ENCODE measurements at places on chromosomes 16 and 17.

GRCh38 chr17:36942019-36942599 is 4.8 kb downstream of the LHX1 start:
- DNase-seq: no peak

- DNase-seq: no peak
Measured at GRCh38 chr17:7897773-7898172, 9.2 kb downstream of the CHD3 start.

DNA sequence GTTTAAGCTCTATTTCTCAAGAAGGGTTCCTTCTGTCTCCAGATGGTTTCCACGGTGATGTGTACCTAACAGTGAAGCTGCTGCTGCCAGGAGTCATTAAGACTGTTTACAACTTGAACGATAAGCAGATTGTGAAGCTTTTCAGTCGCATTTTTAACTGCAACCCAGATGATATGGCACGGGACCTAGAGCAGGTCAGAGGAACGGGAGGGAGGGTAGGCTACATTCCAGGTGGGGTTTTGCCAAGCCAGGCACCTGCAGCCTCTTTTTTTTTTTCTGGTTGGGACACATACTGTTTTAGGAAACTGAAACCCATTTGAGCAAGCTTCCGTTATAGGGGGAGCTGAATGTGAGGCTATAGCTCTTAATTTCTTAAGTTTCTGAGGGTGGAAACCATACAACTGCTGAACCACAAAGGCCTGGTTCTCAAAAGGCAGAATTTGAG is 10.6 kb downstream of the LIG3 start:
- DNase-seq: no peak

GRCh38 chr17:33258296-33258695 is 34.8 kb downstream of the ASIC2 start:
- no peak for DNase-seq

- no peak for DNase-seq
Measured at GRCh38 chr17:82985428-82985805, 94.0 kb upstream of the METRNL start.

- DNase-seq: no peak
Measured at GRCh38 chr16:18809165-18809564, 7.8 kb upstream of the ARL6IP1 start.

DNA sequence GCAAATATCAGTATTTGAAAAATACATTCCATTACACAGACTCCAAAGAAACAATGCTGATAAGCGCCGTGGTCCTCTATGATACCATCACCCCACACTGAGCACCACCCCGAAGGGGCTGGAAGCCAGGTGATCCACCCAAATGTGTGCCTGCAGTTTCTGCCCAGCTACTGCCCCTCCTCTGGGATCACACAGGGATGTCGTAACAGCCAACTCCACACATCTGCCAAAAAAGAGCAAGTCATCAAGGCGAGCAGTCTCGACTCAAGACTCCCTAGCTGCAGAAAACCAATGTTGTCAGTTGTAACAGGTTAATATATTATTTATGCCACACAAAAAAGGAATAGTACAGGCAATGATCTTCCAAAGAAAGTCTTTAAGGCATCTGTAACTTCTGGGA is 21.0 kb downstream of the CYB5D2 start:
- no peak for DNase-seq

- no peak for DNase-seq
Measured at GRCh38 chr16:354971-355461, 2.5 kb upstream of the AXIN1 start.

DNA sequence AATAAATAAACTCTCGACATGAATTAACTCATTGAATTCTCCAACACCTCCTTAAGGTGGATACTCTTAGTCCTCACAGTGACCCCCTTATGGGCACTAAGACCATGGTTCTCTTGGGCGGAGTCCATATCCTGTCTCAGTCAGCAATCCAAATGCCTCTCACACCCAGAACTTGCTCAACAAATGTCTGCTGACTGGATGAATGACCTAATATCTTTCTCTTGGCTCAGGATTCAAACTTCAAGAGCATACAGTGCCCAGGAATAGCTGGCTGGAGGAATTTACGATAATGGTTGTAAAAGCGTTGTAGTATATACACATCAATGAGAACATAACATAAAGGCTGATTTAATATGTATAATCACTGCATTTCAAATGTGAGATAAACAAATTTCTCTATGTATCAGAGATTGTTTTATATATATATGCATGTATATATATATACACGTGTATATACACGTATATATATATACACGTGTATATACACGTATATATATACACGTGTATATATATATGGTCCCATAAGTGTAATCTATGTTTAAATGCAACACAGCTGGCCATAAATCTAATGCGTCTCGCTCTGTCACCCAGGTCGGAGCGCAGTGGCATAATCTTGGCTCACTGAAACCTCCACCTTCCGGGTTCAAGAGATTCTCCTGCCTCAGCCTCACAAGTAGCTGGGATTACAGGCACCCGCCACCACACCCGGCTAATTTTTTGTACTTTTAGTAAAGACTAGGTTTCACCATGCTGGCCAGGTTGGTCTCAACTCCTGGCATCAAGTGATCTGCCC is 6.5 kb upstream of the UBB start:
- no peak for DNase-seq

DNA sequence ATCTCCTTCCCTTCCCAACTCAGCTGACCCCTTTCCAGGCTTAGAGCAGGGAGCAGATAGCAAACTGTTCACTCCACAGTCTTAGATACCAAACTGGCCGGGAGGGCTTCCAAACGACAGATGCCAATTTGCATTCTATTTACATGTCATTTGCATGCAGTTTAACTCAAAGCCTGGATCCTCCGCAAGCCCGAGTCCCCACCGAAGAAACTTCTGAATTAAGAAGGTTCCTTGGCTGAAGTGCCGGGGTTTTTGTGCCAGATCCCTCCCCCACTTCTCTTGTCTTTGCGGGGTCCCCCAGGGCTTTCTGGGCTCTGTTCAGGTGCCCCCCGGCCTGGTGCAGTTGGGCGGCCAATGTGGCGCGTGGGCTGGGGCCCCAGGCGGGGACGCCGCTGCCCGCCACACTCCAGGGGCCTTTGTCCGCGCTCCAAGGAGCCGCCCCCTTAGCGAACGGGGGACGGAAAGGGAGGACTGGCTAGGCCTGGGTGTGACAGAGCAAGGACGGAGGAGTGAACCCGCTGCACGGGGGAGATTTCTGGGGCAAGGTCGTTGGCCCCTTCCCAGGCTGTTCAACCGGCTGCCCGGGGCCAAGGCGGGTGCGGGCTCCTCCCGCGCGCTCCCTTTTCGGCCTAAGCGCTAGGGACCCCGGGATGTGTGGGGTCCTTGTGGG is 1.2 kb downstream of the GPRC5B start:
- DNase-seq: no peak

DNA sequence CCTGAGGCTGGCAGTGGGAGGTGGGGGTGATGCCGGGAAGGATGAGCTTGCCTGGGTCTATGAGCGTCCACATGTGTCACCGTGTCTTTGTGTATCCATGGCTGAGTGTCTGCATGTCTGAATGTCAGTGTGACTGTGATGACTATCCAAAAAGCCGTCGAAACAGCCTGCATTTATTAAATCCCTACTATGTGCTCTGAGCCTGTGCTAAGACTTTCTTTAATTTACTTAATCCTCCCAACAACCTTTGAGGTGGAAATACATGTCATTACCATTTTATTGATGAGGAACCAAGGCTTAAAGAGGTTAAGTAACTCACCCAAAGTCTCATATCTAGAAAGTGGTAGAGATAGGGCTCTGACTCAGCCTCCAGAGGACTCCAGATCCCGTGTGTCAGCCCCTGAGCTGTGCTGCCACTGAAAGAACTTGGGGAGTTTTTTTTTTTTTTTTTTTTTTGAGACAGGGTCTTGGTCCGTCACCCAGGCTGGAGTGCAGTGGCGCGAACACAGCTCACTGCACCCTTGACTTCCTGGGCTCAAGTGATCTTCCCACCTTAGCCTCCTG is 20.0 kb downstream of the ARHGAP23 start:
- DNase-seq: no peak

- DNase-seq: no peak
Measured at GRCh38 chr17:49783071-49783715, 5.3 kb upstream of the KAT7 start.

Data from stimulated activated CD8-positive, alpha-beta memory T cell treated with anti-CD3 and anti-CD28 coated beads, Interleukin-7, amount 100 ng/mL, for 24 hours (primary cell).